ENCODE measurements at places on chromosomes 5 and 9.

DNA sequence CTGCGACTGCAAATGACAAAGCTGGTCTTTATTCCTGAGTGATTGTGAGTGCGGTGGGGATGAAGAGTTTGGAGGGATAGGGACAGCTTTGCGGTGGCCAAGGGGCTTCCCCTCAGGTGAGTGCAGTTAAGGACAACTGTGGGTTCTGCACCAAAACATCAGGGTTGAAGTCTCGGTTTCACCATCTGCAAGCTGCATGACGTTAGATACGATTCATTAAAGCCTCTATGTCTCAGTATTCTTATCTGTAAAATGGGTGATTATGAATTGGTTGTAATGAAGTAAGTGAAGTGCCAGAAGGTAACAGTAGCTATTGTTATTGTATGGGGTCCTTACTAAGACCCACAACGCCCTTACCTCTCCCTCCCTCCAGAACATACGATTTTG lies 226.8 kb upstream of the DAPK1 start:
- no peak for DNase-seq

DNA sequence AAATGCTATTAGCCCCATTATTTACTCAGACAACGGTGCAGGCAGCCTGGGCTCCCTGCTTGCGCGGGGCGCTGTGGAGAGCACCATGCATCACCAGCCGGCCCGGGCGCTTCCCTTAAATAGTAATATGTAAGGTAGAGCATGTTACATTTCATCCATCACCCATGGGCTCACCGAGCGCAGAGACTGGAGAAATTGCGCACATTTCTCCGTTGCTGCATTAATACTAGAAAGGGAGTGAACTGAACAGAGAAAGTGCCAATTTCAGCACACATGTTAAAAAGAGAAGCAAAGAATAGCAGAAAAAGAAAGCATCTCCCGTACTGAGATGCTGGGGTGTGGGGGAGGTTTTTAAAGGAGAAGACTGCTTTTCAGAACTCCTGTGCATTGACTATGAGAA lies 400.3 kb downstream of the ZSWIM6 start:
- DNase-seq = peak; percentile 4

- peak; percentile 23 for DNase-seq
Observed at GRCh38 chr5:174571662-174572397, 152.6 kb upstream of the MSX2 start.

DNA sequence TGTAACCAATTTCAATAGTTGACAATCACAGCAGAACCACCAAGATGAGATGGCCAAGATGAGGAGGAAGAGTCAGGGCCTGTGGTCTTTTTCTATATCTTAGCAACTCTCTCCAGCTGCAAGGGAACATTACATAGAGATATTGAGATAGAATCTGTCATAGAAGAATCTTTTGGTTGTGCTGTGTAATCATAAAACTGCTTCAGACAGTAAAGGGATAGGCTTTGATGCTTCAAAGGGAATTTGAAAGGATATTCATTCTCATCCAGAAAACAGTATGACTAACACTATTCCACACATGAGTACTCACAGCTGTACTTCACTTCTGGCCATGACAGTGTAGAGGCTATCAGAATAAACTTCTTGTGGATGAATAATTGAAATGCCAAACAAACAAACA lies 145.9 kb downstream of the YIPF5 start:
- peak; percentile 28 for DNase-seq

DNA sequence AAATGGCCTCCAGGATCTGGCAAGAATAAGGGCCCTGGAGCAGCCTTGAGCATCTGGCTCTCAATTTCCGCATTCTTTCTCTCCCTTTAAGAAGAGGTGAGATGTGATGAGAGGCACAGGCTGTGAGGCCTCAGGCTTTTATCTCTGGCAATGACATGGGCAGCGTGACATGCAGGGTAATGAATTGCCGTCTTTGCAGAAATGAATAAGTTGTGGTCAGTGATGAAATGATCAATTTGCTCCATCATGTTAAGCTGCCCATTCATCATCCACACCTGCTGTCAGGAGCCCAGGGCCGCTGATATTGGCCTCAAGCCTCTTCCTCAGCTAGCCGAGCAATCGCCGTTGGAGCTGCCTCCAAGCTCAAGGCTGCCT lies 265.3 kb downstream of the TRIM32 start:
- DNase-seq = no peak

DNA sequence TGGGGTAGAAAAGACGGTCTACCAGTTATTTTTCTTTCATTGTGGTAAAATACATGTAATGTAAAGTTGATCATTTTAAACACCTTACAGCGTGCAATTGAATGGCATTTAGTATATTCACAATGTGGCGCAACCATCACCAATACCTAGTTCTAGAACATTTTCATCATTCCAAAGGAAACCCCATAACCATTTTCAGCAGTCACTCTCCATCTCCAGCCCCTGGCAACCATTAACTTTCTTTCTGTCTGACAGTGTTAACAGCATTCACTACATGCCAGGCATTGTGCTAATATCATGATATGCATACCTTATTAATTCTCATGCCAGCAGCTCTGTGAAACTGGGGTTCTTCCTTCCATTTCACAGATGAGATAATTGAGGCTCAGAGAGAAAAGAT lies 32.0 kb downstream of the PTGS1 start:
- DNase-seq = no peak

- no peak for DNase-seq
Observed at GRCh38 chr9:116639251-116639741, 47.8 kb upstream of the TRIM32 start.

GRCh38 chr9:98639133-98639532 lies 69.6 kb downstream of the GABBR2 start:
- DNase-seq = no peak

GRCh38 chr5:89255845-89256463 lies 373.0 kb upstream of the MEF2C start:
- no peak for DNase-seq

DNA sequence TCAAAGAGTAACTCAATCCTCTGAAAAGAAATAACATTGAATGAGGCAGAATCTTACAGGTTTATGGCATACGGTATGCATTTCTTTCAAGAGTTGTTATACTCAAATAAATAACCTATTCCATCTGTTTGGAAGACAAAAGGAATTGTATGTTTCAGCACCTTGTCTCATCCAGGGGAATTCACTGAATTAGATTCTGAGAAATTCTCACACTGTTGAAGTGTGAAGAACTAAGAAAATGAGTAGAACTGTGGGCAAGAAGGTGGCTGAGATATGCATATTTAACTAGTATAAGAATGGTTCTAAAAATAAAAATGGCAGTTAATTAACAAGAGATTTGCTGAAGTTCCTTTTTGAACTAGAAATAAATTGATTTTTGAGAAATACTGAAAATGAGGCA lies 279.3 kb upstream of the DAP start:
- no peak for DNase-seq

Measured in renal pelvis (tissue), 12 donors.